ENCODE measurements at places on chromosomes 5 and 9. TPM values are rescaled to one million over a fixed set of nuclear protein-coding genes. Genes with fewer than 3 reads are reported as not detected.

DNA sequence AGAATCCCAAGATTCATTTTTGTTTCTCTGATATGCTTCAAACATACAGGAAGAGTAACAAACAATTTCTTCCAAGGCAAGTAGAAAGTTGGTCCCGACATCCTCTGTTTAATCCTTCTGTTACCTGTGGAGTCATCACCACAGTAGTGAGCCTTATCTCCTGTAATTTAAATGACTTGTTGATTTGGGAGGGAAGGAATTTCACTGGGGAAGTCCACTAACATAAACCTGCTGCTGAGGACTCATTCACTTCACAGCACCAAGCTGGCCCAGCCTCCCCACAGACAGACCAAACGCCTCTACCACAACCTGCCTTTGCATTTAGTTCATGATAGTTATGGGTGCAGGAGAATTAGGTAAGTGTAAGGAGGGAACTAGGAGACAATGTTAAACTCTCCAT lies 63.2 kb downstream of the PRKACG start:
- DNase-seq = no peak

DNA sequence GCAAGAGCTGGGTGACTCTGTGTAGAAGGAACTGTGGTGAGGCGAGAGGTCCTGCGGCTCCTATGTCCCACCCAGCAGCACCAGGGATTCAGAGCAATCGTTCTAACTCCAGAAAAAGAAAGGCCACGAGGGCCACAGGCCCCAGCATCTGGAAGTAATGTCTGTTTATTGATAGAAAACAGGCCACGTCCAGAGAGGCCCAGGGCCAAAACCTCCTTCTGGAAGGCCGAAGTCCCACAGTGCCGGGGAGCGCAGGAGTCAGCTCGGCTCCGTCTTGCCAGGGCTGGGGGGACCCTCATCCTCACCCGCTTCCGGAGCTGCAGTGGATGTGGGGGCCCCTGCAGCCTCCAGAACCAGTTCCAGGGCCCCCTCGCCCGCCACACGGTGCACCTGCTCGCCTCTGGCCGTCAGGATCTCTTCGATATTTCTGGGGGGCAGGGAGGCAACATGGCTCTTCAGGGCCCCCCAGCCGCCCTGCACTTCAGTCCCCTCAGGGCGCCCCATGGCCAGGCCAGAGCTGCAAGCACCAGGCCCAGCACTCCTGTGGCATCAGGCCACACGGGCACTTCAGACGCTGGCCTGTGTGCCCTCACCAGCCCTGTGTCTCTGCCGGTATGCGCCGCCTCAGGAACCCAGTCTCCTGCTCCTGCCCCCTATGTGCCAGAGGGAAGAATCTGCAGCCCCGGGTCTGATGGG lies 1.6 kb downstream of the DNLZ start:
- DNase-seq = no peak

- no peak for DNase-seq
Observed at GRCh38 chr9:73149371-73150067, 2.1 kb upstream of the ANXA1 start.

GRCh38 chr5:174816858-174817257 lies 92.5 kb downstream of the MSX2 start:
- DNase-seq = no peak

- DNase-seq = no peak
Observed at GRCh38 chr9:8365466-8366160, 566.0 kb upstream of the DMAC1 start.

GRCh38 chr5:28926422-28926821 lies 1888.0 kb upstream of the CDH9 start:
- DNase-seq = no peak

DNA sequence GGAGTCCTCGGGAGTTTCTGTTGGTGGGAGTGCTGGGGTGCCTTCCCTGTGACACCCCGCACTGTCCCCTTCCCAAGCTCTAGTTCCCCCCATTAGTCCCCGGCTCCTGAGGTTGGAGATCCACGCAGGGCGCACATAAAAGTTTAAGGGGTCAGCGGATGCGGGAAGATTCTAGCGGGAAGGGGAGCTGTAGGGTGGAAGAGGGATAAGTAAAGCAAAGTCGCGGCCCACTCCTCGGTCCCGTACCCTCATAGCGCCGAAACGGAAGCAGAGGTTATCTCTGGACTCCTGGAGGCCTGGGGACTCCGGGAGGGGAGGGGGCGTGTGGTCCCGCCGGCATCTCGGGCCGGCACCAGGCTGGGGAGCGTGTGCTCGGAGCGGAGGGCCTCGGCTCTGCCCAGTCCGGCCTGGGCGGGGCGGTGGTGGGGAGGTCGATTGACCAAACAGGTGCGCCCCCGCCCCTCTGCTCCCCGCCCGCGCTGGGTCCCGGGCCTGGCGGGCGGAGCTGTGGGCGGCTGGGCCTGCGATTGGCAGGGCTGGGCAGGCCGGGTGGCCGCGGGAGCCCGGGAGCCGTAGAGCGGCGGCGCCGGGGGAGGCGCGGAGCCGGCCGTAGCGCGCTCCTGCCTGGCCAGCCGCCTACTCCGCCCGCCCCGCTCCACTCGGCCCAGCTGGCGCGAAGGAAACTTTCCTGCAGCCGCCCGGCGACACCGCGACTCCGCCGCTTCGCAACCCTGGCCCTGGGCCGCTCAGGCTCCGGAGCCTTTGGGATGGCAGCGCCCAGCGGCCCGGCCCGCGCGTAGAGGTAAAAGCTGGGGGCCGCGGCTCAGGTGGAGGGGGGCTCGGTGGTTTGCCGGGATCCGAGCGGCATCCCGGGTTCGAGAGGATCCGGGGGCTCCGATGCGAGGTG lies 52.2 kb upstream of the DAB2IP start:
- DNase-seq = peak; percentile 85

- DNase-seq = no peak
Observed at GRCh38 chr9:9612755-9613154, 1000.0 kb downstream of the PTPRD start.

DNA sequence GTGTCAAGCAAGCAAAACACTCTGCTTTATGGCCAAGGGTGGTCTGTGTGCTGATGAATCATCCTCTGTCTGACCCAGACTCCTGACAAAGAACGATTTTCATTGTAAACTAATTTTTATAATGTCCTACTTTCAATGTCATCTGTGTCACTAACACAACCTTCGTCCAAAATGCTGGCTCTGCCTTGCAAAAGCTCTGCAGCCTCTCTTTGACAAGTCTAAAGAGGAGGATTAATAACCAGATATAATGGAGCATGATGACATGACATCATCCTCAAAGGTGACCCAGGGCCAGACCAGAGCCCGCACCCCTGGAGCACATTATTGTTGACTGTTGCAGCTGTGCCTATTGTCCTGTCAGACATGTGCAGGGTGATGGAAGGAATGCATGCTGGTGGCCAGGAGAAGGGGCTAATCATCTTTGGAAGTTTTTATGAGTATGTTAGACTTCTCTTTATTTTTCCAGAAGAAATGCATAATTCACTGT lies 589.4 kb downstream of the NR2F1-AS1 start:
- DNase-seq = no peak

DNA sequence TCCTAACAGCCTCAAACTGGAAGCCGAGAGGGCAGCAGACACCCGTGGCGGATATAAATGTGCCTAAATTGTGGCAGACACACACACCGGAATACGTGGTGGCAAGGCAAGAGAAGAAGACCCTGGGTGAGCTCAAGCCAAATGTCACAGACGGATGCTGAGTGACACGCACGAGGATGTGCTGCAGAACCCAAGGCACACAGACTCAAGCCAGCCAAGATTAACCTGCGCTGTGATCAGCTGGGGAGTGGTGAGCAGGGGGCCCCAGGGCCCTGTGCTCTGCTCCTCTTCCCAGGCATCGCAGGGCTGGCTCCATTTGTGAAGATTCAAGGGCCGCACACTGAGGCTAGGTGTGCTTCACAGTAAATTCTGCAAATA lies 16.4 kb downstream of the SEMA4D start:
- DNase-seq = peak; percentile 11

GRCh38 chr5:556909-557441 lies 32.7 kb upstream of the SLC9A3 start:
- peak; percentile 27 for DNase-seq

- no peak for DNase-seq
Observed at GRCh38 chr5:141135030-141135717, at the start of gene PCDHB5. Gene PCDHB5, plus strand, starts transcription at chr5:141135206. Its CDS starts 229 bp downstream, at chr5:141135435.

DNA sequence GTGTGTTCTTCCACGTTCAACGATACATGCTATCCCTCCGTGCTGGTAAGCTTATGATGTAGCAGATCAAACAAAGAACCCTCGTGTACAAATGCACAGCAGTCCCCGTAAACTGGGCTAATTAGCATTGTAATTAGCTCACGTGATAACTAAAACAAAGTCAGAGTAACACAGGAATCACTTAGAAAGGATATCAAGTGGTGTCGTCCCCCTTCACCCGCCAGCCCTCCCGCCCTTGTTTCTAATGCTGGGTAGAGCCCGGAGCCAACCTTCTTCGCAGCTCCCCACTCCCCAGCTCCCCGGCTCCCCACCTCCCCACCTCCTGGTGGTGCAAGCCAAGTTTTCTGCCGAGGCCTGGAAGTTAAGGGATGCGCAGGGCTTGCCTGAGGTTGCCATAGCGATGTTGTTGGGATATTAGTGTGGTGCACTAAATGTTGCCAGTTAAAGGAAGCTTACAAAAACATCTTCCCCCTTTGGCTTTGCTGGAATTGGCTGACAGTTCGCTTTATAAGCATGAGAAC lies 357.9 kb upstream of the CCNH start:
- DNase-seq = no peak

DNA sequence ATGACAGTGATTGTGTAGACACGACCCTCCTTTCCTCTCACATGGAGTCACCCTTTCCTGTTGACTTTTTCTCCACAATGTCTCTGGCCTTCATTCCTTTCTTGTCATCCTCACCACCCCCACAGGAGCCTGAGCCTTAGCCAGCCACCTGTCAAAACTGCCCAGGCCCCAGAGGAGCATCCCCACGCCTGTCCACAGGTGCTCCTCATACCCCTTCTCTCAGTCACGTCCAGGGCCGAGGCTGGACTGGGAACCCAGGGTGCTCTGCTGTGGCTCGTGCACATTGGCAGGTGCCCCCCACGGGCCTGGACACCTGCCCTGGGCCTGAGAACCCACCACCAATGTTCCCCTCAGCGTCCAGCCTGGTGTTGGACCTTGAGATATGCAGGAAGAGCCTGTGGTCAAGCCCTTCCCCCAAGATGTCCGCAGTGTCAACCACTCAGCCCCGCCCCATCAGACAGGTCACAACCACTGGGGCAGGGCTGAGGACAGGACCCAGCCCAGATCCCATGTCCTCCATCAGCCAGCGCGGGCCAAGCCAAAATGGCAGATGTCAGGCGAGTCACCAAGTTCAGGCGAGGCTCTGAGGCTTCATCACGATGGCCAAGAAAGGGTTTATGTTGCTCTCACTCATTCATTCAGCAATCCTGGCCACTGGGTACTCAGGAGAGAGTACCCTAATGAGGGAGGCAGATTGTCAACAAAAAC lies 65.8 kb upstream of the STXBP1 start:
- no peak for DNase-seq

- no peak for DNase-seq
Observed at GRCh38 chr5:50724-51499, 41.1 kb upstream of the PLEKHG4B start.

GRCh38 chr5:138138949-138139780 lies at the start of gene NME5:
Gene NME5, minus strand, starts transcription at chr5:138139428. Its CDS starts 648 bp downstream, at chr5:138138780.
- DNase-seq = peak; percentile 75

DNA sequence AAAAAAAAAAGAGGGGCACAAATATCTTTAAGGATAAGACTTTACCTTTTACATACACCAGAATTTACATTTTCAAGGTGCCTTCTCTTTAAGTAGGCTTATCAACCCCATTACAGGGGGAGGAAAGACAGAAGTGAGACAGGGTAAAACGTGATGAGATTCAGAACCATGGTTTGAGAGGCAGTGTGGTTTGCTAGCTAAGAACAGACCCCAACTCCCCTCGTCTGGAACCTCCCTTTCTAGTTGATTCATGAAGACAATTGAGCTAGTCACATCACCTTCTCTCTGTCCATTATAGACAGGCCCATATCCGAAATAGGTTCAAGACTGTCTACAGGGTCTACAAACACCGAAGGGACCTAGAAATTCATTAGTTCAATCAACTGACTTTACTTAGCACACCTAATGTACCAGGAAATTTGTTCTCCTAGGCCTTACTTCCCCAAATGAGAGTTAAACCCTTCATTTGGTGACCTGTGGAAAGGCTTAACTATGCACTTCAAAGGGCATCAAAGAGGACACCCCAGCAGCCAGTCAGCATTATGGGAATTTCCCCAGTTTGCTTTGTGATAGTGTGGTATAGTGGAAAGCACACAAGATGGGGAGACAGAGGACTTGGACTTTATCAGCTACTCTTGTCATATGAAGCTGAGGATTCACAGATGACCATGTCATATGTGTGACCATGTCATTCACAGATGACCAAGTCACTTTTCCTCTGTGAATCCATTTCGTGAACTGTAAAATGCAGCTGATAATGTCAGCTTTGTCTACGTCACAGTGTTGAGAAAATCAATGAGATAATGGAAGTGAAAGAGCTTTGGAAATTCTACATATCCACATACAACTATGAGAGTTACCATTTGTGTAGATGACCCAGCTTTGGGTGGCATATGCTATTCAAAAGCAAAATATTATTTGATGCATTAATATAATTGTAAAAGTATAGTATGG lies 40.2 kb upstream of the CYFIP2 start:
- DNase-seq = no peak

GRCh38 chr9:20624201-20625002 lies 2.1 kb upstream of the MLLT3 start:
- peak; percentile 51 for DNase-seq

- DNase-seq = no peak
Observed at GRCh38 chr5:69317391-69317790, 15.2 kb downstream of the CCDC125 start.

DNA sequence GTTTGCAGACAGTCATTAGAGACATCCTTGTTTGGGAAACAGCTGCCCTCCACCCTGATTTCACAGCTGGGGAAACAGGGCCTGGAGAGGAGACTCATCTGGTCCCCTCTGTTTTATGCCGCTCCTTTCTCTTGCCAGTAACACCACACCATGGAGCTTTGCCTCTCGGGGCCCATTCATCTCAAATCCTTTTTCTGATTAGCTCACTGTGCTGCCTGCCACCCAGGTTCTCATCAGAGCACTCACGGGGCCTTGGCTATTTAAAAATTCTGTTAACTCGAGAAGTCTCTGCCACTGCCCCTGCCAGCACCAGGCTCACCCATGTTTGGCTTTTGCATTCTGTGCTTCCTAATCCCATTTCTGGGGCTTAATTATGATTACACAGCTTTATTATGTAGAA lies 36.8 kb upstream of the C5orf58 start:
- no peak for DNase-seq

CAMK4 gene
- 0.16 TPM for total RNA-seq

SHLD3 gene
- 1.2 TPM for total RNA-seq

DMGDH gene
- total RNA-seq = 2.2 TPM

ST8SIA4 gene
- 2.9 TPM for total RNA-seq

FAM221B gene
- total RNA-seq = not detected

MARCOL gene
- not detected for total RNA-seq

RANBP17 gene
- total RNA-seq = 2.9 TPM

C9orf40 gene
- 3.0 TPM for total RNA-seq

TMEM215 gene
- total RNA-seq = not detected

CREB3 gene
- total RNA-seq = 20.3 TPM
